Aorta (tissue), 5 donors: ENCODE measurements at places on chromosomes 11 and 22. TPM values are rescaled to one million over a fixed set of nuclear protein-coding genes. Genes with fewer than 3 reads are reported as not detected.
A peak's percentile ranks its signal among the peaks of the same experiment; 100 is the strongest.

CTSW gene
- 3.9 TPM for total RNA-seq

GRCh38 chr22:30078320-30079311 lies 1.6 kb upstream of the HORMAD2 start:
- DNase-seq, result no peak

LIPT2 gene
- 1.8 TPM for total RNA-seq

DNA sequence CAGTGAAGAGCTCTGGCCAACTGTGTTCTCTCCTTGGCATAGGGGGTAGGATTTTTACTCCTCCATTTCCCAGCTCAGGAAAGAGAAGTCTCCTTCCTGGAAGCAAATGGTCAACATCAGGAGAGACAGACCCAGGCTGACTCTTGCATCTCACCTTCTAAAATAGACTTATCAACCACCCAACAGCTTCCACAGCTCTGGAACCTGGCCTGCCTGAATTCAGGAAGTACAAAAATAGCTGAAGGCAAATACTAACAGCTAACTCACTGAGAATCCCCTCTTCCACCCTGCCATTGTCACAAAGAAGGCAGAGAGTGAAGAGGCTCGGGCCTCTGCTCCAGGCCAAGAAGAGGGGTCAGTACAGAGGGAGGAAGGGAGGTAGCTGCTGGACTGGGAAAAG lies 213.6 kb downstream of the NXPE2 start:
- no peak for DNase-seq

- no peak for DNase-seq
Observed at GRCh38 chr11:126834149-126834548, 166.4 kb downstream of the KIRREL3 start.

PRRG4 gene
- total RNA-seq, result 2.0 TPM

- DNase-seq, result peak; percentile 90
Observed at GRCh38 chr11:69449320-69450063, 32.0 kb upstream of the LINC01488 start.

GRCh38 chr22:26453812-26454500 lies 24.9 kb downstream of the ASPHD2 start:
- no peak for DNase-seq

DNA sequence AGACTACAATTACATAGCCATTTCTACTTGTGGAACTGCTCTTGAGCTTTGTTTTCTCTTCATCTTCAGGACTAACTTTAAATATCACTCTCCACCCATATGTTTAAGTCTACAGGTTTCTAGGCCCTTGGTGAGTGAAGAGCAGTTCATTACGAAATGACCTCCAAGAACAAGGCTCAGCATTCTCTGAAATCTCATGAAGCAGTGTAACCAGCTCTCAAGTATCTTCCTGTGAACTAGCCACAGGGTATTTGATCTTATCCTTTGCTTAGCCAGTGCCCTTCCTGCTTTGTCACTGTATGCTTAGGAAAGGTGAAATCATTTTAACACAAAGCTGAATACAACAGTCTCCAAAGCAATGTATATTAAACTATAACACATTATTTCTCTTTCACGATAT lies 20.4 kb upstream of the LYVE1 start:
- DNase-seq, result no peak
